ENCODE measurements at places on chromosomes 4 and X. TPM values are rescaled to one million over a fixed set of nuclear protein-coding genes. Genes with fewer than 3 reads are reported as not detected.

- no peak overlapping the region for H3K27ac ChIP-seq
- no peaks in the 10 kb centered on the region for H3K27me3 ChIP-seq
- no peaks in the 10 kb centered on the region for H3K36me3 ChIP-seq
- no peak for DNase-seq
- H3K4me1 ChIP-seq: no peaks in the 10 kb centered on the region
- no peak overlapping the region for H3K4me3 ChIP-seq
Measured at GRCh38 chr4:84826681-84827080, 139.8 kb downstream of the WDFY3 start.

Gene SMR3A
- not detected for total RNA-seq

Gene USP17L12
- total RNA-seq: not detected

Gene NUP62CL
- total RNA-seq: 4.0 TPM

Gene HSPA4L
- total RNA-seq: 2.5 TPM

Gene TRPC5OS
- total RNA-seq: not detected

Gene NWD2
- not detected for total RNA-seq

All from activated T-cell treated with anti-CD3 and anti-CD28 coated beads, Interleukin-2, amount 50 U/mL, for 72 hours (primary cell).